ENCODE measurements at places on chromosomes 1 and 21. TPM values are rescaled to one million over a fixed set of nuclear protein-coding genes. Genes with fewer than 3 reads are reported as not detected.

The DCST2 gene
- 0.14 TPM for polyA plus RNA-seq

- DNase-seq = peak; percentile 76
Measured at GRCh38 chr1:171817511-171818265, 23.6 kb upstream of the DNM3 start.

The GRIK3 gene
- not detected for polyA plus RNA-seq

- DNase-seq = no peak
Measured at GRCh38 chr1:3691421-3692204, 39.3 kb downstream of the TP73 start.

- peak; percentile 80 for DNase-seq
Measured at GRCh38 chr1:79042117-79042516, 35.6 kb upstream of the ADGRL4 start.

GRCh38 chr1:118021668-118022067 is 92.1 kb downstream of the WDR3 start:
- no peak for DNase-seq

The PGLYRP4 gene
- not detected for polyA plus RNA-seq

DNA sequence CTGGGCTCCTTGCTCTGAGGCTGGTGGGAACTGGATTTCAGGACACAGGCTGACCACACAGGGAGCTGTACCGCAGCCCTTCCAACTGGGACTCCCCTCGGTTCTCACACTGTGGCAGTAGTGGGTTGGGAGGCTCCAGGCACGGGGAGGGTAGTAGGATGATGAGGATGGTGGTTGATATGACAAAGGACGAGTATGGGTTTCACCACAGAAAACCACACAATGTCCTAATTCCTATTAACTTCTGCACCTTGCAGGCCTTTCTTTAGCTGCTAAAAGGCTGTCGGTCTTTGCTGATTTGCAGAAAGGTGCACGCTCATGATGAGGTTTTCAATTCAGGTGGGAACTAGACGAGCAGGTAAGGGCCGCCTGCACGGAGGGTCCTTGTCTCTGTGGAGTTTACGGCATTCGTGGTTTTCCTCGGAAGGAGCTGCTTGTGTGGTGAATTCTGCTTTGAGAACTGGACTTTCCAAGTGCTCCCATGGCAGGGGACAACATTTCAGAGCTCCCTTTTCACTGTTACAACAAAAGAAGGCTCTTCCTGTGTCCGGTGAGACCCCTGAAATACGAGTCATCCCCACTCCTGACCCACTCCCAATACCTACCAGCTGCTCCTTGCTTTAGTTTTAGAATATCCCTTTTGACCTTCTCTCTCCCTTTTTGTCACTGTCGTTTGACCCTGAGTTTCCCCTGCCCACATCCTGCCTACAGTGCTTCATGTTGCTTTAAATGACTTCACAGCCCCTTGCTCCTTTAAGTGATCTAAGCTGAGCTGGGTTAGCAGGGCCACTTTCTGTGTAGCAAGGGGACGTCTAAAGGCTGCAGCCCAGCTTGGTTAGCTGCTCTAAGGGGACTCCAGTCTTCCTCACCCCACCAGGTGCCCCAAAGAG is 125.1 kb downstream of the MRPS6 start:
- no peak for DNase-seq

The SLC45A3 gene
- polyA plus RNA-seq = 2.5 TPM

GRCh38 chr1:245431706-245432105 is 276.9 kb downstream of the KIF26B start:
- no peak for DNase-seq
